ENCODE measurements at places on chromosomes 13 and 19.

GRCh38 chr19:12789098-12789903 lies 2.0 kb upstream of the JUNB start:
- peak; percentile 50 for DNase-seq

DNA sequence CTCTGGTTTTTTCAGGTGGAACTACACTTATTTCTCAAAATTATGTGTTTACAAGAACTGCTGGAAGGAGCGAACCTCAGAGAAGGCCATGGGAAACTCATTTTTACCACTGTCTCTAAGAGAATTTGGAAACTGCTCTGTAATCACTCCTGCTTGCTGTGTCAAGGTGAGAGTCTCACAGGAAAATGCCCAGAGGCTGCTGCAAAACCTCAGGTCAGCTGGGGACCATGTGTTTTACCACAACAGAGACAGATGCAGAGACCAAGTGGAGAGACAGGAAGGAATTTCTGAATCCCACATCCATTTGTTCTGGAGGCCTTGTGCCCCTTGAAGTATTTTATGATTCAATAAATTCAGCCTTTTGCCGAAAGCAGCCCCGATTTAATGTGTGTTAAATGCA lies 743.8 kb upstream of the SLC10A2 start:
- DNase-seq = no peak

DNA sequence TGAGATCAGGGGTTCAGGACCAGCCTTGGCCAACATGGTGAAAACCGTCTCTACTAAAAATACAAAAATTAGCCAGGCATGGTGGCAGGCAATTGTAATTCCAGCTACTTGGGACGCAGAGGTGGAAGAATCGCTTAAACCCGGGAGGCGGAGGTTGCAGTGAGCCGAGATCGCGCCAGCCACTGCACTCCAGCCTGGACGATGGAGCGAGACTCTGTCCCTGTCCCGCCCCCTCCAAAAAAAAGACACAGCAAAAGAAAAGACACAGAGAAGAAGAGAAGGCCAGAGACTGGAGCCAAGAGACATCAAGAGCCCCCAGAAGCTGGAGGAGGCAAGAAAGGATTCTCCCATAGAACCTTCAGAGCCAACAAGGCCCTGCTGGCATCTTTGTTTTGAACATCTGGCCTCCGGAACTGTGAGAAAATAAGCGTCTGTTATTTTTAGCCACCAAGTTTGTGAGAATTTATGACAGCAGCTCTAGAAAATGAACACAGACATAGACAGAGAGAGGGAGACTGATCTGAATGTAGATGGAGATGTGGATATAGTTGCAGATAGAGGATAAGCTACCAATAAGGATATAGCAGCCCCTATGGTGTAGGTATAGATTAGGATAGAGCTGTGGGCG lies 25.7 kb upstream of the PNMA8B start:
- no peak for DNase-seq

DNA sequence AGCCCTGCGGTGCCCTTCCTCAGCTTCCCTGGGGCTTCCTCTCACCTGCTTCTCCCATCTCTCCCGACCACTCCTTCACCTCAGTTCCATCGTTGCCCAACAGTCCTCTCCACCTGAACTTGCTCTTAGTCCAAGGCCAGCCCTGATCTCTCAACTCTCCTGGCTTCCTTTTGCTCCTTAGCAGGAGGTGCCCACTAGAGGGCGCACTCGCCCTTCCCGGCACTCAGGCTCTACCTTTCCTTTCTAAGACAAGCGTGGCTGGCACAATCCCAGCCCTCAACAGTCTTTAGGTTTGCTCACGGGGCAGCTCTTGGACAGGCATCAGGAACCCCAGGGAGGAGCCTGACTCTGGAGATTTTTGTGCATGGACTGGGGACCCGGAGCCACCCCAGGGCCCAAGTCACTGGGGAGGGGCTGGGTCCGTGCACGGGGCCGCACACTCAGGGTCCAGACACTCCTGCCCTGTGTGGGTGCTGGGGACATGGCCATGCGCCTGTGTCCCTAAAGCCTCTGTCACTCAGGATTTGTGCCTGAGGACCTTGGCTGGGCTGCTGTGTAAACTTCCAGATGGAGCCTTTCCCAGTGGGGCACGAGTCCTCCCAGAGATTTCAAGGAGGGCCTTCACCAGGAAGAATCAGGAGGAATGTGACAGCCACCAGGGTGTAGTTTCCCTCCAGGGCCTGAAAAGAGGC lies 12.1 kb upstream of the CEACAM8 start:
- DNase-seq = peak; percentile 54

- no peak for DNase-seq
These were observed 5.8 kb upstream of the DYRK1B start for GRCh38 chr19:39839678-39840327.

DNA sequence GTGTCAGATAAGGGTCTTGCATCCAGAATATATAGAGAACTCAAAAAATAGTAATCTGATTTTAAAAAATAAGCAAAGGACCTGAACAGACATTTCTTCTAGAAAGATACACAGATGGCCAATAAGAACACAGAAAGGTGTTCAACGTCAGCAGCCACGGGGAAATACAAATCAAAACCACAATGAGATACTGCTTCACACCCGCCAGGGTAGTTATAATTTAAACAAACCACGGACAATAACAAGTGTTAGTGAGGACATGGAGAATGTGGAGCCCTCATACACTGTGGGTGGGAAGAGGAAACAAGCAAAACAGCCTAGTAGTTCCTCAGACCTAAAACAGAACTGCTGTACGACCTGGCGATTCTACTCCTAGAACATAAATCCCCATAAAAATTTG lies 26.7 kb upstream of the NAPA start:
- no peak for DNase-seq

- no peak for DNase-seq
These were observed 2.9 kb downstream of the NOTCH3 start for GRCh38 chr19:15197942-15198341.

DNA sequence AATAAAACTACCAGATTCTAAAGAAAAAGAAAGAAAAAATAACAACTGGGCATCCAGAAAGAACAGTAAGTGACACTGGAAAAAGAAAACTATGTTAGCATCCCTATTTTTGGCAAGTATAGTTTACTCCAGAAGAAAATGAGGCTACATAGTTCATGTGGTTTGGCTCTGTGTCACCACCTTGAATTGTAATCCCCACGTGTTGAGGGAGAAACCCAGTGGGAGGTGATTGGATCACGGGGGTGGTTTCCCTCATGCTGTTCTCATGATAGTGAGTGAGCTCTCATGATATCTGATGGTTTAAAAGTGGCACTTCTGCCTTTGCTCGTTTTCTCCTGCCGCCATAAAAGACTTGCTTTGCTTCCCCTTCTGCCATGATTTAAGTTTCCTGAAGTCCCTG lies 76.9 kb downstream of the ITGBL1 start:
- DNase-seq = peak; percentile 99

Measured in choroid plexus epithelial cell (primary cell).